Mesothelial cell of epicardium (in vitro differentiated cells): ENCODE measurements at places on chromosomes 1 and 21.
A peak's percentile ranks its signal among the peaks of the same experiment; 100 is the strongest.

- H3K27me3 ChIP-seq, result peaks cover 1% of the 10 kb centered on the region
- H3K36me3 ChIP-seq, result peaks cover 45% of the 10 kb centered on the region
- no peak for DNase-seq
- H3K4me1 ChIP-seq, result peaks cover 51% of the 10 kb centered on the region
- peak overlapping the region; percentile 83 for H3K27ac ChIP-seq
These were observed 66.0 kb upstream of the UBE2U start for GRCh38 chr1:64137412-64137803.

DNA sequence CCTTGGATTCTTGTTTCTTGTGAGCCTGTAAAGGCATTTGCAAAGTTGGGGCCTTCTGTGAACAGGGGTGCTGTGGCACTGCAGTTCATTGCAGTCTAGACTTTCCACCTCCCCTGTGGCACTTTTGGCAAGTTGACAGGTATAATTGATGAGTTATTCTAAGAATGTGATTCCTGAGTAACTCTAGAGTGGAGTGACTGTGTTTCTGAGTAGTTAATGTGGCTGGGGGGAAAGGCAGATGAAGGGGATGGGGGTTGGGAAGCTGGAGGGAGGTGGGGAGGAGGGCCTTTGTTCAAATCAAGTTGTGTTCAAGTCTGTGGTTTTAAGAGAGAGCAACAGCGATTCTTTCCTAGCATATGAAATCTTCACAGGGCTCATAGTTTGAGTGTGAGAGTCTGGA is 32.9 kb downstream of the PBX1 start:
- H3K4me3 ChIP-seq, result peak overlapping the region; percentile 46
- peak overlapping the region; percentile 98 for H3K27ac ChIP-seq
- H3K27me3 ChIP-seq, result no peaks in the 10 kb centered on the region
- DNase-seq, result no peak
- peaks cover 9% of the 10 kb centered on the region for H3K36me3 ChIP-seq

- DNase-seq, result peak; percentile 88
- peak overlapping the region; percentile 42 for H3K4me3 ChIP-seq
These were observed 30.9 kb downstream of the GPA33 start for GRCh38 chr1:167059045-167059808.

DNA sequence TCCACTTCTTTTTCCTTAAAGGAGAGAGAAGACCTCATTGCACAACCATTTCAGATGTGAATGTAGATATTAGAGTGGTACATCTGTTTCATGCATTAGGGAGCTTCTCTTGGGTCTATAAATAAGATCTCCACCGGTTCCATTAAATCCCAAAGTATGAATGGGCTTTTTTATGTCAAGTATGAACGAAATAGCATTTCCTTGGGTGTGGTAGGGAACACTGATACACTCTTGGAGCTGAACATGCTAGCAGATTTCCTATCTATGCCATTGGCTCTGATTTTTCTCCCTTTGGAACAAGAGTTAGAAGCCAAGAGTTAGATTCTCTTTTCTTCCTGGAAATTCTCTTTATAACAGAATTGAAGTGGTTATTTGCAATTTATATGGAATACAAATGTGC is 245.6 kb upstream of the ADAMTS5 start:
- H3K4me3 ChIP-seq, result no peak overlapping the region
- no peak overlapping the region for H3K27ac ChIP-seq
- no peak for DNase-seq
- H3K4me1 ChIP-seq, result peaks cover 20% of the 10 kb centered on the region
- H3K36me3 ChIP-seq, result peaks cover 7% of the 10 kb centered on the region
- H3K27me3 ChIP-seq, result no peaks in the 10 kb centered on the region

GRCh38 chr1:2980849-2981248 is 40.4 kb upstream of the ACTRT2 start:
- DNase-seq, result no peak
- no peak overlapping the region for H3K27ac ChIP-seq
- no peaks in the 10 kb centered on the region for H3K36me3 ChIP-seq
- no peaks in the 10 kb centered on the region for H3K27me3 ChIP-seq
- H3K4me3 ChIP-seq, result no peak overlapping the region
- no peaks in the 10 kb centered on the region for H3K4me1 ChIP-seq

GRCh38 chr21:15743593-15743992 is 13.8 kb downstream of the USP25 start:
- no peak overlapping the region for H3K27ac ChIP-seq
- no peak overlapping the region for H3K4me3 ChIP-seq
- no peak for DNase-seq
- H3K36me3 ChIP-seq, result peaks cover 21% of the 10 kb centered on the region

- no peak overlapping the region for H3K4me3 ChIP-seq
- H3K27me3 ChIP-seq, result no peaks in the 10 kb centered on the region
- H3K4me1 ChIP-seq, result peaks cover 42% of the 10 kb centered on the region
- no peaks in the 10 kb centered on the region for H3K36me3 ChIP-seq
These were observed 59.3 kb upstream of the GNG12 start for GRCh38 chr1:67892476-67893125.

- H3K4me1 ChIP-seq, result peaks cover 49% of the 10 kb centered on the region
- no peaks in the 10 kb centered on the region for H3K36me3 ChIP-seq
- no peak overlapping the region for H3K4me3 ChIP-seq
- DNase-seq, result no peak
- H3K27me3 ChIP-seq, result no peaks in the 10 kb centered on the region
These were observed 441.5 kb downstream of the SMYD3 start for GRCh38 chr1:246065592-246065991.

- no peak overlapping the region for H3K4me3 ChIP-seq
- H3K27me3 ChIP-seq, result peaks cover 41% of the 10 kb centered on the region
- no peaks in the 10 kb centered on the region for H3K4me1 ChIP-seq
These were observed 44.8 kb downstream of the SYT2 start for GRCh38 chr1:202665417-202665816.

GRCh38 chr1:113540335-113540734 is 150.0 kb downstream of the MAGI3 start:
- no peak for DNase-seq
- no peak overlapping the region for H3K27ac ChIP-seq
- H3K36me3 ChIP-seq, result no peaks in the 10 kb centered on the region

- no peak overlapping the region for H3K27ac ChIP-seq
- H3K36me3 ChIP-seq, result no peaks in the 10 kb centered on the region
- DNase-seq, result no peak
These were observed 610.3 kb upstream of the USP24 start for GRCh38 chr1:55825461-55825860.

DNA sequence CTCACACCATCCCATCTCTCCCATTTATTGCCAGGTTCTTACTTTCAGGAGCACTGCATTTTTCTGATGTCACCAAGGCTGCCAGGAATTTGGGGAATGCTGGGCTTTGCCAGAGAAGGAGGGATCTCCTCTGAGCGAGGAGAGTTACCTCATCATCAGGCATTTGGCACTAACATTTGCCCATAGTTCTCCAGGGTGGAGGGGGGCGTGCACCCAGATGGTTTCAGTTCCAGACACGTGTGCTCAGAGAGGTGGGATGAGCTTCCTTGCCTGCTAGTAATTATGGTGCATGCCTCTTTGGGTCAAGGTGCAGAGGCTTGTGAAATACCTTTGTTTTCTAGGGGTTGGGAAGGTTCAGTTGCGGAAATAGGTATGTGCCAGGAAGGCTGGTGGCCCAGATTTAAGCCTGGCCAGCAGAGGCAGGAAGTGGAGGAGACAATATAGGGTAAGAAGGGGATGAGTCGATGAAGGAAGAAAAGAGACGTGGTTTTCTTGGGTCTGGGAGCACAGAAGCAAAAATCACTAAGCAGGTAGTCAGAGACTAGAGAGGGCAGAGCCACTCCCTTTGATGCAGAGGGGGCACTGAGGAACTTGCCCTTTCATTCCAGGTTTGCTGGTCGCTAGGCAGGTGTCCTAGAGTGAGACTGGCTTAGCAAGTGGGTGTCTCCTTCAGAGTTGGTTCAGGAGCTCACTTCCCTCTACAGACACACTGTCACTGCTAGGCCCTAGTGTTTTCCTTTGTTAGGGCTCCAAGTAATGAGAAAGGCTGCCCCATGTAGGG is 7.2 kb downstream of the TUFT1 start:
- DNase-seq, result peak; percentile 66
- H3K4me3 ChIP-seq, result peak overlapping the region; percentile 7
- no peaks in the 10 kb centered on the region for H3K27me3 ChIP-seq
- peaks cover 2% of the 10 kb centered on the region for H3K36me3 ChIP-seq
- peaks cover 40% of the 10 kb centered on the region for H3K4me1 ChIP-seq

GRCh38 chr21:33042812-33043211 is 17.1 kb downstream of the OLIG2 start:
- peaks cover 87% of the 10 kb centered on the region for H3K27me3 ChIP-seq
- peaks cover 18% of the 10 kb centered on the region for H3K4me1 ChIP-seq
- H3K36me3 ChIP-seq, result no peaks in the 10 kb centered on the region
- no peak overlapping the region for H3K4me3 ChIP-seq
- H3K27ac ChIP-seq, result peak overlapping the region; percentile 5

DNA sequence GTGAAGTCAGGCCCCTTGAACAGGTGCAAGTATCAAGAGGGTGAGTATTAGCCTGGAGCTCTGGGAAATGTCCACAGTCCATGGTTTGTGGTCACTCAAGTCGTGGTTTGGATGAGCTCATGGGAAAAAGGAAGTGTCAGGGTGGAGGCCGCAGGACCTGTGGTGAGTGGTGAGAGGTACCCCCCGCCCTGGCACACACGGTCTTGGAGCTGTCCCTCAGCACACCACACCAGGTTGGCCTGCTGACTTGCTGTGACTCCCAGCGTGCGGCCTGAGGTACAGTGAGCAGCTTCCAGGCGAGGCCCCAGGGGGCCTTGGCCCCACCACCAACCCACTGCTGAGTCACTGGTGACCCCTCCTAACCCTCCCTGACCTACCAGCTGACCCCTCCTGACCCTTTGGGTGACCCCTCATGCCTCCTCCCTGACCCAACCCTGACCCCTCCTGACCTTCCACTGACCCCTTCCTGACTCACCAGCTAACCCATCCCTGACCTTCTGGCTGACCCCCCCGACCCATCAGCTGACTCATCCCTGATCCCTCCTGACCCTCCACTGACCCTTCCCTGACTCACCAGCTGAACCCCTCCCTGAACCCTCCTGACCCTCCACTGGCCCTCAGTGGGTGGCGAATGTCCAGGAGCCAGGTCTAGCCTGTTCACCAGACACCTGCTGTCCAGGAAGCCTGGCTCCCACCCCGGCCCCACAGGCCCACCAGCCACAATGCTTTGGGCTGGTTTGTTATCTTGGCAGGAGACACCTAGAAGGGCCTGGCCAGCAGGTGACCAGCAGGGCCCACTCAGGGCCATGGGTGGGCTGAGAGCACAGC is 34.8 kb upstream of the RNF187 start:
- no peak for DNase-seq
- no peaks in the 10 kb centered on the region for H3K36me3 ChIP-seq
- no peak overlapping the region for H3K4me3 ChIP-seq
- H3K27me3 ChIP-seq, result no peaks in the 10 kb centered on the region
- peaks cover 26% of the 10 kb centered on the region for H3K4me1 ChIP-seq

- H3K27ac ChIP-seq, result no peak overlapping the region
- no peaks in the 10 kb centered on the region for H3K36me3 ChIP-seq
- no peaks in the 10 kb centered on the region for H3K27me3 ChIP-seq
- DNase-seq, result no peak
- no peak overlapping the region for H3K4me3 ChIP-seq
These were observed 20.6 kb upstream of the RCAN3 start for GRCh38 chr1:24481843-24482610.

DNA sequence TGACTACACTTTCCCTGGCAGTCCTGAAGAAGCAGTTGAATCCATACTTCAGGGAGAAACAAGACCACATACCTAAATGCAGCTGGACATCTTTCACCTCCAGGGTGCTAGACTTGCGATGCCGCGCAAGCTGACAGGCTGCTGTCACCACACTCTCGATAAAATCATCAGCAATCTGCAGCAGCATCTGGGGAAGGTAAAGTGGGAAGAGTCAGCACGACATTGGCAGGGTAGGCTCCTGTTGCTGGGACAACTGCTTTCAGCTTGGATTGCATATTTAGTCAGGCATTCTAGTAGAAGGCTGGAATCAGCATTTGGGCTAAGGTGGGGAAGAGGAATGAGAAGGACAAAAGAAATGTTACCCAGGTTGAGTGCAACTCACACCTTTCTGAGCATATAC is 21.1 kb downstream of the RAB42 start:
- H3K27me3 ChIP-seq, result no peaks in the 10 kb centered on the region
- DNase-seq, result no peak
- H3K27ac ChIP-seq, result no peak overlapping the region
- peaks cover 29% of the 10 kb centered on the region for H3K36me3 ChIP-seq

- H3K27ac ChIP-seq, result peak overlapping the region; percentile 55
- H3K36me3 ChIP-seq, result no peaks in the 10 kb centered on the region
- peak; percentile 46 for DNase-seq
- peaks cover 8% of the 10 kb centered on the region for H3K27me3 ChIP-seq
These were observed 780 bp downstream of the HIVEP3 start for GRCh38 chr1:41917835-41918449.
